ENCODE measurements at places on chromosomes 6 and 20. TPM values are rescaled to one million over a fixed set of nuclear protein-coding genes. Genes with fewer than 3 reads are reported as not detected.

DLGAP4 gene
- 23.6 TPM for total RNA-seq

OR2H2 gene
- total RNA-seq = not detected

BMP7 gene
- not detected for total RNA-seq

IL20RA gene
- not detected for total RNA-seq

HBS1L gene
- 77.5 TPM for total RNA-seq

BPIFB1 gene
- total RNA-seq = not detected

RBL1 gene
- total RNA-seq = 55.6 TPM

SLC23A2 gene
- 14.7 TPM for total RNA-seq

CST5 gene
- not detected for total RNA-seq

Data from activated CD8-positive, alpha-beta T cell treated with anti-CD3 and anti-CD28 coated beads, Interleukin-2, amount 10 ng/mL, durations not matched to agents 7 days and 5 days (primary cell).